Thyroid gland (tissue), 4 donors: ENCODE measurements at places on chromosomes 7 and 10.

DNA sequence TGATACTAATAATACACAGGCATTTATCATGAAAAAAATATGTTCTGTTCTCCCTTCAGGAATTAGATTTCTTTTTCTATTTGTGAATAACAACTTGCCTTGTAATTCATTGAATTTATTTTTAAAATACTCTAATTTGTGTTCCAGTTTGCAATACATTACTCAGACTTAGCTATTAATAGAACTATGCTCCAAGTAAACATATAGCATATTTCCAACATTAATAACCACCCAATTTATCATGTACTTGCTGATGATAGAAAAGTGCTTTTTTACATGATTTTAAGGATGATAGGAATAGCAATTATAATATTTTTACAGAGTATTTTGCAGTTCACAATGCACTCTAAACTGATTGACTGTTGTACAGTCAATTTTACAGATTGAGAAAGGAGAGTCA lies 338.8 kb upstream of the SEMA3D start:
- H3K4me3 ChIP-seq = no peak overlapping the region
- no peaks in the 10 kb centered on the region for H3K36me3 ChIP-seq

- DNase-seq = peak; percentile 61
- H3K27ac ChIP-seq = no peak overlapping the region
- no peak overlapping the region for H3K4me3 ChIP-seq
- H3K36me3 ChIP-seq = peaks cover 20% of the 10 kb centered on the region
Observed at GRCh38 chr10:127044186-127044585, 139.0 kb downstream of the DOCK1 start.

- no peak overlapping the region for H3K4me3 ChIP-seq
- no peak for DNase-seq
- H3K27ac ChIP-seq = no peak overlapping the region
Observed at GRCh38 chr10:93138113-93138870, 64.6 kb downstream of the CYP26A1 start.

DNA sequence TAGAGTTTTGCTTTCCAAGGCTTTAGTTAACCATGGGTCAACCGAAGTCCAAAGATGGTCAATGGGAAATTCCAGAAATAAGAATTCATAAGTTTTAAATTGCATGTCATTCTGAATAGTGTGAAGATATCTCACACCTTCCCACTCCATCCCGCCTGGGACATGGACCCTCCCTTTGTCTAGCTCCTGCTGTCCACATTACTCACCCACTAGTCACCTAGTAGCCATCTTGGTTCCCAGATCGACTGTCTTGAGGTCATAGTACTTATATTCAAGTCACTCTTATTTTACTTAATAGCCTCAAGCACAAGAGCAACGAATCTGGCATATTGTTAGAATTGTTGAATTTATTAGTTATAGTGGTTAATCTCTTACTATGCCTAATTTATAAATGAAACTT lies 366.6 kb downstream of the PRPF18 start:
- no peak overlapping the region for H3K4me3 ChIP-seq
- no peaks in the 10 kb centered on the region for H3K4me1 ChIP-seq
- H3K27ac ChIP-seq = no peak overlapping the region
- no peak for DNase-seq
- H3K36me3 ChIP-seq = no peaks in the 10 kb centered on the region

GRCh38 chr10:71126432-71126831 lies 85.9 kb upstream of the UNC5B start:
- H3K27me3 ChIP-seq = no peaks in the 10 kb centered on the region
- no peak overlapping the region for H3K4me3 ChIP-seq
- H3K36me3 ChIP-seq = no peaks in the 10 kb centered on the region
- no peak overlapping the region for H3K27ac ChIP-seq
- H3K4me1 ChIP-seq = no peaks in the 10 kb centered on the region

DNA sequence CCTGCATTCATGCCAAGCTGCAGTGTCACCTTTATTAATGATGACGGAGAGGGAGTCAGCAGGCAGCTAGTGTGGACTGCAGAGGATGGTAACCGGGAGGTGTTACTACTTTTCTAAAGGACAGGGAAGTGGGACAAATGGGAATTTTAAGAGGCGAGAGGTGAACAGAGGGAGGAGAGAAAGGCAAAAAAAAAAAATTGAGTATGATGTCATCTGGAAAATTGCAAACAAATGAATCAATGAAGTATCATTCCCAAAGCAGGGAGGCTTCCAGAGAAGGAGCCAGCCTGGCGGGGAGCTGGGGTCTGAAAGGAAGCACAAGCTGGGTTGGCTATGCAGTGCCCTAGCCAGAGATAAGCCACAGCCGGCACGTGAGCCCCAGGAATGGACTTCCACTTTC lies 12.9 kb downstream of the FRG2B start:
- no peaks in the 10 kb centered on the region for H3K36me3 ChIP-seq
- H3K27ac ChIP-seq = no peak overlapping the region
- DNase-seq = no peak
- no peaks in the 10 kb centered on the region for H3K27me3 ChIP-seq
- H3K4me1 ChIP-seq = no peaks in the 10 kb centered on the region

GRCh38 chr10:125084191-125084613 lies 76.2 kb downstream of the CTBP2 start:
- no peaks in the 10 kb centered on the region for H3K27me3 ChIP-seq
- no peak overlapping the region for H3K4me3 ChIP-seq
- H3K4me1 ChIP-seq = peaks cover 82% of the 10 kb centered on the region
- peak; percentile 79 for DNase-seq
- H3K36me3 ChIP-seq = no peaks in the 10 kb centered on the region
- H3K27ac ChIP-seq = peak overlapping the region; percentile 88

DNA sequence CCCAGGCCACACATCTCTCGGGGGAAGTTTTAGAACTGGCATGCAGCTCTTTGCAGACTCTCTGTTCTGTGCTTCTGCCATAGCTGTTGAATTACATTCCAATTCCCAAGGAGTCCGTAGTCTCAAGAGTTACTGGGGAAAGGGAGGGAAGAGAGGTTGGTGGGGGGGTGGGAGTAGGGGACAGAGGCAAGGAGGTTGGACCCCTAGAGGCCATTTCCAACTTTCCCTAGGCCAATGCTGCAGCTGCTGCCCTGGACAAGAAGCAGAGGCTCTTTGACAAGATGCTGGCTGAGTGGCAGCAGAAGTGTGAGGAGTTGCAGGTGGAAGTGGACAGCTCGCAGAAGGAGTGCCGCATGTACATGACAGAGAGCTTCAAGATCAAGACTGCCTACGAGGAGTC lies 23.8 kb downstream of the MYH16 start:
- no peaks in the 10 kb centered on the region for H3K27me3 ChIP-seq
- H3K4me1 ChIP-seq = no peaks in the 10 kb centered on the region
- H3K27ac ChIP-seq = no peak overlapping the region
- no peak for DNase-seq
- H3K4me3 ChIP-seq = no peak overlapping the region

GRCh38 chr10:101607124-101607523 lies 19.0 kb downstream of the DPCD start:
- no peak for DNase-seq
- no peak overlapping the region for H3K4me3 ChIP-seq
- H3K27me3 ChIP-seq = no peaks in the 10 kb centered on the region
- H3K27ac ChIP-seq = no peak overlapping the region
- peaks cover 6% of the 10 kb centered on the region for H3K4me1 ChIP-seq

DNA sequence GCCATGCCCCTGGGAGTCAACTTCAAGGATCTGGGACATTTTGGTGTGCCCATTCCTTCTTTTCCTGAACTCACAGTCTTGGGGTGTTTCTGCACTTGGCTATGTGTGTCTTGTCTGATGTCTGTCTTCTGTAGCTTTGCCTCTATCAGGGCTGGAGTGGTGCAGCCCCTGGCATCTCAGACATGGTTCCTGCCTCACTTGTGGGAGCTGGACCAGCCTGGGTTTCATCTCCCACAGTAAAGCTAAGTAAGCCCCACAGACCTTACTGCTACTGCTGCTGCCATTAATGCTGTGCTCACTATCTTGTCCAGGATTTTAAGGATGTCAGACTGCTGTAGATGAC lies 59.0 kb downstream of the ADCYAP1R1 start:
- no peaks in the 10 kb centered on the region for H3K36me3 ChIP-seq
- H3K4me1 ChIP-seq = no peaks in the 10 kb centered on the region
- H3K27ac ChIP-seq = no peak overlapping the region
- DNase-seq = no peak

DNA sequence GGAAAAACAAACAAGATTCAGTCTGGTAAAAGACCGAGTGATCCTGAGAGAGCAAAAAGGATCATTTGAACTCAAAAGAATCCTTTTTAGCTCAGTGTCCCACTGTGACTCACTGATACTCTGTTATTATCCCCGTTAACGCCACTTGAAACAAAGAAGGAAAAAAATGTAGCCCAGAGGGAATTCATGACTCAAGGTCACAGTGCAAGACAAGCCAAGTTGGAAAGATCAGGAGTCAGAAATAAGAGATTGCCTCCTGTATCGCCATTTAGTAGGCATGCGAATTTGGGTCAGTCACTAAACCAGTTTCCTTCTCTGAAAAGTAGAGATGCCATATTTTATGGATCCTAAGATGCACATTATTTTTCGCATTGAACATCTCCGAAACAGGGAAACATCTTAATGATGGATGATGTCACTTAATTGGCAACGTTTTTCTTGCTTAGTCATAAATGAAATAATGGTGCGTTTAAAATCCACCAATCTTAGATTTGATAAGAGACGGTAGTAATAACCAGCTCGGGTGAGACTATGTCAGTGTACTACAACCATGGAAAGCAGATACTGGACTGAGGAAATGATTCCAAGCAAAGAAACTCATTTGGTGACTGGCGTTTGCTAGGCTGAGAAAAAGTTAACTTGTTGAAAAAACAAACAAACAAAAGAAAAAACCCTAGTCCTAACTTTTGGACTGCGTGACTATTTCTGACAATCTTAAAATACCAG lies 502.0 kb upstream of the CELF2 start:
- H3K4me1 ChIP-seq = no peaks in the 10 kb centered on the region
- no peak overlapping the region for H3K4me3 ChIP-seq
- no peaks in the 10 kb centered on the region for H3K27me3 ChIP-seq
- no peak for DNase-seq
- H3K27ac ChIP-seq = no peak overlapping the region
- H3K36me3 ChIP-seq = no peaks in the 10 kb centered on the region

DNA sequence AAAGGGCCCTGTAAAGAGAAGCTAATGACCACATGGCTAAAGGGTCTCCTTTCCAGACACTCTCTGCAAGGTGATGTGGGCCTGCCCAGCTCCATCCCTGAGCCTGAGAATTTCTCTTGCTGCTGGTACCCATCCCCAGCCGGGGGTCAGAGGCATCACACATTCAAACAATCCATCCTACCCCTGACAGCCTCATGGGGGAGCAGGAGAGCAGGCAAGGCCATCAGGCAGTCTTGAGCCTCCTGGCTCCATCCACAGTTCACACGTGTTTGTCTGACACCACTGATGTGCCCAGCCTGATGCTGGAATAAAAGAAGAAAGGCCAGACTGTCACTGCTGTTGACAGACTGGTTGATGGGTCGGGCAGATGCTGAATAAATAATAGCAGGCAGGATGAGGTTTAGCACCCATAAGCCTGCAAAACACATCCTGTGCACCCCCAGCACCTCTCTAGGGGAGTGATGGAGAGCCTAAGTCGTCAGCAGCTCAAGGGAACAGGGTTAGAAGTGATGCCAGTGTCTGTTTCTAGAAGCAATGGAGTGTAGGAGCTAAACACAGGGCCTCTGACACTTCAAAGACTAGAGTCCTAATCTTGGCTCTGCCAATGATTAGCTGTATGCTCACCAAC lies 43.5 kb downstream of the TLL2 start:
- no peaks in the 10 kb centered on the region for H3K4me1 ChIP-seq
- H3K27ac ChIP-seq = no peak overlapping the region
- H3K27me3 ChIP-seq = no peaks in the 10 kb centered on the region
- no peak overlapping the region for H3K4me3 ChIP-seq
- peak; percentile 42 for DNase-seq

DNA sequence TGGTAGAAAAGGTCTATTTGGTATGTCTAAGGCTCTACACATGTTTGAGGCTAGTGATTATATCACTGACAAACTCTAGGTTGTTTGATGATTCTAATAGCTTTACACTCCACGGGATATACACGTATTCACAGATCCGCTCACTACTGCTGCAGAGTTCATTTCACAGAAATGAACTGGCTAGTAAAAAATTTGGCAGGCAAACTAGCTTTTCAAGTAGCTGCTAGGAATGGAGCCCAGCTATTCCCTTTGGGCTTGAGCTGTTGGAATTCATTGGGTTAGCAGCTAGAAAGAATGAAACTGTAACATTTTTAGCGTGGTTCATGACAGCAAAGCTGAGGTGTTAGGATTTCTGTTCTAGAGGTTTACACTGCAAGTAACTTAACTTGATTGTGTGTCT lies 37.6 kb downstream of the R3HCC1L start:
- H3K4me1 ChIP-seq = peaks cover 4% of the 10 kb centered on the region
- no peaks in the 10 kb centered on the region for H3K36me3 ChIP-seq
- no peak for DNase-seq
- H3K27me3 ChIP-seq = no peaks in the 10 kb centered on the region

DNA sequence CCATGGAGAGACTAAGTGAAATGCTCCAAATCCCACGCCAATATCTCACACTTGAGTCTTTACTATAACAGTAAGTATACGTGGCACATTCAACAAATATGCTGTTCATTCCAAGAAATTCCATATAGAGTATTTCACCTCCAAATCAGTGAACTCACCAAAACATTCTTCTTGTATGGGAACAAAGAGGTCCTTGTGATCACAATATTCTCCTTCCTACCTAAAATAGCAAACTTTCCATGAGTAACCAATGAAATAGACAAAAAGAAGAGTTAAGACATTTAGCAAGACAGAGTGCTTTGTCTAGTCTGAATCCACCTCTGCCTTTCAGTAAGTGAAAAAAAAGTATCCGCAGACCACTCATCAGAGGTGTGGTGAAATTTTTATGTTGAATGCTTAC lies 77.3 kb upstream of the NXPH1 start:
- H3K4me1 ChIP-seq = no peaks in the 10 kb centered on the region
- no peaks in the 10 kb centered on the region for H3K27me3 ChIP-seq
- H3K36me3 ChIP-seq = no peaks in the 10 kb centered on the region
- H3K27ac ChIP-seq = no peak overlapping the region
- H3K4me3 ChIP-seq = no peak overlapping the region

DNA sequence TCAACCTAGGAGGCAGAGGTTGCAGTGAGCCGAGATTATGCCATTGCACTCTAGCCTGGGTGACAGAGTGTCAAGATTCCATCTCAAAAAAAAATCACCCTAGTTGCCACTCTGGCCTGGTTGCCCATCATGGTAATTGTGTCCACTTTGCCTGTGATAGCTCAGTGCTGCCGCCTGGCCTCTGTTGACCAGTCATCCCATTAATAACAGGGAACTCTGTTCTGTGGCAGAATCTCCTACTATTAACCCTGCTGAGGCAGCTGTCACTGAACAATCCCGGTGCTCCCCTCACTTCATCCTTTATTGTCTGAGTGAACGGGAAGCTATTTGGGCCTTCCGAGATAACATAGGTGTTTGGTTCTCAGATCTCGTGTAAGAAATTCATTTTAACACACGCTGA lies 14.6 kb downstream of the ZNF3 start:
- no peak for DNase-seq
- no peaks in the 10 kb centered on the region for H3K27me3 ChIP-seq
- H3K27ac ChIP-seq = no peak overlapping the region
- H3K36me3 ChIP-seq = peaks cover 29% of the 10 kb centered on the region
- H3K4me1 ChIP-seq = no peaks in the 10 kb centered on the region

- H3K4me3 ChIP-seq = no peak overlapping the region
- peaks cover 6% of the 10 kb centered on the region for H3K36me3 ChIP-seq
- no peaks in the 10 kb centered on the region for H3K27me3 ChIP-seq
- no peak overlapping the region for H3K27ac ChIP-seq
Observed at GRCh38 chr10:90872648-90873020, 860 bp downstream of the RPP30 start.

- no peak overlapping the region for H3K27ac ChIP-seq
- H3K36me3 ChIP-seq = no peaks in the 10 kb centered on the region
- DNase-seq = no peak
- peaks cover 32% of the 10 kb centered on the region for H3K4me1 ChIP-seq
Observed at GRCh38 chr10:110035070-110035921, 27.5 kb downstream of the ADD3 start.
